CD14-positive monocyte (primary cell): ENCODE measurements at places on chromosomes 3 and 15.

DNA sequence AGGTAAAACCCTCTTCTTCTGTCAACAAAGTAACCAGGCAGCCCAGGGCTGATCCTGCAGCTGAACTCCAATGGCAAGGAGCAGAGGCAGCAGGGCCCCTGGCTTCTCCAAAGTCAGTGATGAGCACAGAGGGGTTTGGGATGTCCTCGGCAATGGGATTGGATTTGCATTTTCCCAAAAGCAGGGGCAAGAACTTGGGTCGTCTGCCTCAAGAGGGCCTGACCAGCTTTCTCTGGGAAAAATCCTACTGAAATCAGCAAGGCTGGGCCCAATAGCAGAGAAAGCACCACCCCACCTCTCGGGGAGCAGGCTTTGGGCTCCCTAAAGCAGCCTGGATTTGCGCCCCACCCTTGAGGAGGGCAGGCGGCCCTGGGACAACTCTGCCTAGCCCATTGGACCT lies 210.0 kb upstream of the IGF1R start:
- DNase-seq, result no peak

GRCh38 chr3:190840146-190840545 lies 22.3 kb downstream of the GMNC start:
- DNase-seq, result no peak

GRCh38 chr15:90106522-90107117 lies 4.4 kb upstream of the IDH2 start:
- no peak for DNase-seq

- no peak for DNase-seq
Observed at GRCh38 chr3:155217591-155217990, 75.9 kb downstream of the STRIT1 start.

GRCh38 chr3:20811006-20811405 lies 625.0 kb upstream of the SGO1 start:
- DNase-seq, result no peak

- no peak for DNase-seq
Observed at GRCh38 chr15:101398247-101398646, 91.3 kb downstream of the PCSK6 start.

DNA sequence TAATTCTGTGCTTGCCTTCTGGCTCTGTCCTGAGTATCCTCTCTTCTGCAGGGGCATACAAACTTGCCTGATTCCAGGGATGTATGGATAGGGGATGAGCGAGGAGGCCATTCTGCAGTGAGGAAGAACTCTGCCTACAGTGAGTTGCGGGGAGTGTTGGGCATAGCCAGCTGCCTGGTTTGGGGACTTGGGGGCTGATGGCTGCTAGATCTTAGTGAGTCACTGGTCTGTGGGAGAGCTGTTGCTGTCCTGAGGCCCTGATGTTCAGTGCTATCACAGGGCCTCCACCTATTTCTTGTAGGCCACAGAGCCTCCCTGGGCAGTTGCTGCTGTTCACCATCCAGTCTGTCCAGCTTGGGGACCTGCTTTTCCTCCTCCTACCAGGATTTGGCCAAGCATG lies 20.3 kb downstream of the CDAN1 start:
- no peak for DNase-seq

- no peak for DNase-seq
Observed at GRCh38 chr3:47228088-47228487, 54.5 kb downstream of the KIF9 start.

- DNase-seq, result no peak
Observed at GRCh38 chr3:53526704-53527055, 32.3 kb downstream of the CACNA1D start.

GRCh38 chr3:17349093-17349492 lies 393.3 kb downstream of the TBC1D5 start:
- DNase-seq, result no peak

DNA sequence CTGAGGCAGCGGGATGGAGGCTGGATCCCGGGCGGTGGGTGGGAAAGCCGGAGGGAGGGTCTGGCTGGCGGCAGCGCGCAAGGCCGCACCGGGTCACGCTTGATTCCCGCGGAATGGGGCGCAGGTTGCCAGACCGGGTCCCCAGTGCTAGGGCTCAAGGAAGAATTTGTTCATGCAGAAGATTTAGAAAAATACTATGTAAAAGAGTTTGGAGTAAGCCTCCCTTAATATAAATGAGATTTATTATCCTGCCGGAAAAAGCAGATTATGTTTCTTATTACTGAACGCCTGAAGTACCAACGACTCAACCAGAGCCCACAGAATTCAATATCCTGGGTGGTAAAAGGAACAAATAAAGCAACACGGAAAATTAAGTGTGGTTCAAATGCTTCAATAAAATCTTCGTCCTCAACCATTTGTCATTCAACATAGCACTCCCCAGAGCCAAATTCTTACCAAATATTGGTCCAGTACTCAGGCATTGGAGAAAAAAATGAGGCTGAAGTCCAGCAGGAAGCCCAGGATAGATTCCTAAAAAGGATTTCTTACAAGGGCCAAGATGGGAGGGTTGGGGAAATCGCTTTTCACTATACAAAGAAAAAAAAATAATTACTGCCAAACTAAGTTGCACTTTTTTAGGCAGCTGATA lies 1.2 kb upstream of the ZBTB20 start:
- DNase-seq, result no peak
